ENCODE measurements at places on chromosomes 2 and 18.

GRCh38 chr18:24187049-24187448 lies 48.2 kb downstream of the CABYR start:
- no peak for DNase-seq

DNA sequence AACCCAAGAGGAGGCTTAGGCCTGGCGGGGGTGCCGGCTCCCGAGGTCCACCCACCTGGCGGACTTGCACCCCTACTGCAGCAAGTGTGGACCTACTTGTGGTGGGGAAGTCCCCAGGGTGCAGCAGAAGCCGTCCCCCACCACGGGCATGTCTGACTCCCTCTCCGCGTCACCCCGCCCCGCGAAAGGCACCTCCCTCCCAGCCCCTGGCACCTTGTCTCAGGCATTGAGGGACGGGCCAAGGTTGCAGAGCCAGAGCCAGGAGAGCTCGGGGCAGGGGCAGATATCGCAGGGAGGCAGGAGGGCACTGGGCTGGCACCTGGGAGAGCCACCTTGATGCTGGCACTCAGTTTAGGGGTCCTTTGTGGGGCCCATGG lies 19.0 kb downstream of the CROCC2 start:
- DNase-seq = peak; percentile 33

GRCh38 chr2:26648516-26648915 lies 7.3 kb upstream of the CIB4 start:
- no peak for DNase-seq

GRCh38 chr2:45781464-45781811 lies 130.0 kb downstream of the PRKCE start:
- DNase-seq = no peak

DNA sequence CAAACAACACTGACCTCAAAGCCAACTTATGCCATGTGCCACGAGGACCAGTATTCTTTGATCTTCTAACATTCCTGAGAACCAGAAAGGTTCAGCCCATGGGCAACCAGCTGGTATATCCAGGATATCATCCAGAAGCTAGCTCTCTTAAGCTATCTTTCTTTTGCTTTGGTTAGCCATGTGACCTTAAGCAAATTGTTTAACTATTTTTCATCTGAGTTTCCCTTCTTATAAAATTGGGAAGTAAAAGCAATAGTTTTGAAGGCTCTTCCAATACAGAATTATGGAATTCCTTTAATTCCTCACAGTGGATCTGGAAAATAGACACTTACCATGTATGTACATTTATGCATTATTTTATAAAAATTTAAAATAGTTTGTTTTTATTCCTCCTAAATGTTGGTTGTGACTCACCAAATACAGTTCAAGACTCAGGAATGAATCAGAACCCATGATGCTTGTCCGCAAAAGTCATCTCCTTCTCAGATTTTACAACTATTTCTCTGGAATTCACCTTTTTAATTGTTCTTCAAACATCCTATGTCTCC lies 435.7 kb downstream of the ZEB2 start:
- DNase-seq = no peak

- DNase-seq = no peak
Observed at GRCh38 chr2:197306696-197307040, 3.9 kb downstream of the ANKRD44 start.

DNA sequence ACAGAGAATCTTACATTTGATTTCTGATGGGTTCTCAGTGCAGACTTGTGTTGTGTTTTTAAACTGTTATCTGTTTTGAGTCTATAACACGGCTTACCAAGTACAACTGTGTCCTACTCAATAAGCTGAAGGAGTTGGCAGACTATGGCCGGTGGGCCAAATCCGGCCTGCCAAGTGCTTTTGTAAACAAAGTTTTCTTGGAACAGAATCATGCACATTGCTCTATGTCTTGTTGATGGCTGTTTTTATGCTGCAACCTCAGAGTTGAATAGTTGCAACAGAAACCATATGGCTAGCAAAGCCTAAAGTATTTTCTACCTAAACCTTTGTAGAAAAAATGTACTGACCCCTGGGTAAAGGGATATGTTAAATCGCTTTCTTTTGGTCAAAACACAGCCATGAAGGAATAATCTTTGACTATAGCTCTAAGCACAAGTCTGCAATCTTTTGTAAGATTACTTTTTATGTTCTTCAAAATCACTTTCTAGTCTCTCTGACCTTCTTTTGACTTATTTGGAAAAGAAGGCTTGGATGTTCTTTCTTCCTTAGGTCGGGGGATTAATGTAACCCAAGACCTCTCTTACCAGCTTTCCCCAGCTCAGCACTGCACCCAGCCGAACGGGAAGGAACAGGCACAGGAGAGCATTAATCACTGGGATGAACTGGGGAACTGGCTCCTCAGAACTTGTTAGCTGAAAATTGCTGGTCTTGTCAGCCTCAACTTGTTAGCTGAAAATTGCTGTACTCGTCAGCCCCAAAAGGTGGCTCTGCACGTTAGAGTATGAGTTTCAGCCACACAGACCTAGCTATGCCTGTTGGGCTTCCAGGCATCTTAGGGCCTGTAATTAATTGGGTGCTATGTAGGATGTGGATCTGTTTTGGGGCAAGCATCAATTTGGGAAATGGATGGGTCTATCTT lies 75.4 kb downstream of the CD8B2 start:
- no peak for DNase-seq

- DNase-seq = no peak
Observed at GRCh38 chr2:15588329-15588919, 3.2 kb upstream of the DDX1 start.

DNA sequence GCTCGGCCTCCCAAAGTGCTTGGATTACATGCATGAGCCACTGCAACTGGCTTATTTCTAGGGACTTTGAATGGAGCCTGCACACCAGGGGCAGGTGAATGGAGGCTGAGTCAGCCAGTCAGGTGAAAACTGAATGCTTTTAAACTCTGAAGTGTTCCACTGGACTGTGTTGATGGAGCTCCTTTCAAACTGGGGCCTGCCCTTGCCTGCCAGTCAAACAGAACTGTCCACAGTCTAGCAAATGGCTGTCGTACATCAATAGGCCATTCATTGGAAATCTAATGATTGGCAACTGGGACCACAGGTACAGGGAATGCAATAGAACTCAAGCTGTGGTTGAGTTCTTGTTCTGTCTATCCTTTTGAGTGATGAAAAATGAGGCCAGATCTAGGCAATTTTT lies 966 bp upstream of the NOSTRIN start:
- no peak for DNase-seq

- no peak for DNase-seq
Observed at GRCh38 chr2:71602581-71602980, 149.2 kb downstream of the DYSF start.

GRCh38 chr2:173355132-173355865 lies 627 bp downstream of the CDCA7 start:
- peak; percentile 42 for DNase-seq

DNA sequence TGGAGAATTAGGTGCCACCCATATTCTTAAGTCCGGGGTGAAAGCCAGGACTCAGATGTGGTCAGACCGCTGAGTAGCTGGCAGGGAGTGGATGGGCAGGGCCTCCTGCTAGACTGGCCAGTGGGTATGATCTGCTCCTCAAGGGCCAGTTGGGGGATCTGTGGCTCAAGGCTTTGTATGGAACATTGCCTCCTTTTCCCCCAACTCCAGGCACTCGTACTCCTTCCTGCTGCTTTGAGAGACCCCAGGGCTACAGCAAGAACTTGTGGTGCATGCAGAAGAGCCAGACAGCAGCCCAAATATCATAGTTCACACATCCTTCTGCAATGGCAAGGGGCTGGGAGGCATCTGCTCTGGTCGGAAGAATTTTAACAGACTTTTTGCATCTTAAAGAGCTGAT lies 61.7 kb downstream of the PDCL3 start:
- DNase-seq = no peak

DNA sequence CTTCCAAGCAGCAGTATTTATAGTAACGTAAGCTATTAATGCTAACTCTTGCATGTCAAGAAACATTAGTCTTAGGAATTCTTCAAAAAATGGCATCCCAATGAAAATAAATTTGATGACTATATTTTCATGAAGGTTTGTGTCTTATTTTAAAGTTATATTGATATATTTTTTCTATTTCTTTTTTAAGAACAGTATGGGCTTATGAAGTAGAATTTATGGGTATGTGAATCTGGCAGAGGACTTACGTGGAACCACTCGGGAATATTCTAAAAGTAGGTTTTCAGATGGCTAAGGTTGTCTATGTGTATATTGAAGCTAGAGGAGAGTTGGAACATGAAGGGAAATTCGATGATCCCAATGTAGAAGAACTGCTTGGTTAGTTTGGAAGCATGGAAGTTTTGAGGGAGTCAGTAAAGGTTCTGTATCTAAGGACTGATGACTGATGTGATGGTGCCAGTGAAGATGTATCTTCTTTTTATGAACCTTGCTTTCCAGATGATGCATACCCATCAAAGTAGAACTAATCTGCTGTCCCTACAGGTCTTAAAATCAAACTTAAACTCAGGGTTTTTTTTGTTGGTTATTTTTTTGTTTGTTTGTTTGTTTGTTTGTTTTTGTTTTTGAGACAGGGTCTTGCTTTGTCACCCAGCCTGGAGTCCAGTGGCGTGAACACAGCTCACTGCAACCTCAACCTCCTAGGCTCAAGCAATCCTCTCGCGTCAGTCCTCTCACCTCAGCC lies 39.5 kb downstream of the DDX1 start:
- no peak for DNase-seq

- DNase-seq = no peak
Observed at GRCh38 chr2:1841461-1841860, 97.1 kb upstream of the PXDN start.
